ENCODE measurements at places on chromosomes 3 and 15.

- DNase-seq: no peak
These were observed 20.4 kb downstream of the NUDT16 start for GRCh38 chr3:131401978-131402377.

DNA sequence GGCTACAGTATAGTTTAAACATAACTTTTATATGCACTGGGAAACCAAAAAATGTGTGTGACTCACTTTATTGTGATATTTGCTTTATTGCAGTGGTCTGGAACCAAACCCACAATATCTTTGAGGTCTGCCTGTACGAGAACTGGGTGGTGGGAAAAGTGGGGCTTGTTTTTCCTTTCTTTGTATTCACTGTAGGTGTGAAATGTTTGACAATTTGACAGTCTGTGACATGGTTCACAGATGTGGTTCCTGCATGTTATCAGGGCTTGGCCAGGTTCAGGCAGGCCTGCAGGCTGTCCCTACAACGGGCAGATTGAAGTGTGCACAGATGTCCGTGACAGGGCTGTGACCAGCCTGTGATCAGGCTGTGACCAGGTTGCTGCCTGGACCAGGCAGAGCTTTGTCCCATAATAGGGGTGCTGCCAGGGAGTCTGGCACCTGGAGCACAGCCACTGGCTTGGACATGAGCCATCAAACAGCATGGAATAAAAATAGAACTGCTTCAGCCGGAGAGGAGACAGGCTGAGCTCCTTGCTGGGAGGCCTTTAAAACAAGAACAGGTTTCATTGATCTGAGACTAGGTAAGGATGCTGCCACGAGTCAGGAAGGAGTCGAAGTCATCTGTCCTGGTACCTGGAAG, 61.0 kb downstream of the KLF13 start:
- no peak for DNase-seq

DNA sequence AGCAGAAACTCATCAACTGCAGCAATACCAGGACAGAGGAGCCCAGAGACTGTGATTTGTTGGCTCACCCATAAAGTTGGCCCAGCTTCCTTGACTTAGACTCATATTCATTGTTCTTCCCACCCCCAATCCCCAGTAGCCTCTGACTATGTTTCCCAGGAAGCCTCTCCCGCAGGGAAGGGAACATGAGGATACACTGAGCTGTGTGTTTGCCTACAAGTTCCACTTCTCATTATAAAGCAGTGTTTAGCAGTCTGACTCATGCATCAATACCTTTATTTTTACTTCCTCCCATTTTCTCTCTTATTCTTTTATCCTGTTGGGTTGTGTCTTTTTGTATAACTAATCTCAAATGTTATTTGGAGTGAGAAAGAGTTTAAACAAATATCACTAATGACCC, 111.6 kb upstream of the PHLDB2 start:
- no peak for DNase-seq

- DNase-seq: no peak
These were observed at the start of gene SOX14 for GRCh38 chr3:137764001-137764433. Gene SOX14 (plus strand): TSS chr3:137764315. CDS start chr3:137764785, 470 bp downstream.

DNA sequence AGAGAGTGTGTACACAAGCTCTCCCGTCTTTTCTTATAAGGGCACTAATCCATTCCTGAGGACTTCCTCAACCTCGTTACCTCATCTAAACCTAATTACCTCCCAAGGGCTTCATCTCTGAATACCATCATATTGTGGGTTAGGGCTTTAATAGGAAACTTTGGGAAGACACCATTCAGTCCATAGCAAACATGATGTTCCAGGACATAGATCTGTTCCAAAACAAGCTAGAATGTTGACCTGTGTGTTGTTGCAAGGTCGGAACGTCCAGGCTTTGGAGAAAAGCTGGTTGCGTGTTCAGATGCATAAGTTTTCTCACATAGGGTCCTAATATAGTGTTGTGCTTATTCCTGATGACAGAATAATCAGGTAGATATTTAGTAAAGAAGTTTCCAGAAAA, 9.7 kb upstream of the TMEM87A start:
- DNase-seq: no peak
